ENCODE measurements at places on chromosomes 7 and 10.

DNA sequence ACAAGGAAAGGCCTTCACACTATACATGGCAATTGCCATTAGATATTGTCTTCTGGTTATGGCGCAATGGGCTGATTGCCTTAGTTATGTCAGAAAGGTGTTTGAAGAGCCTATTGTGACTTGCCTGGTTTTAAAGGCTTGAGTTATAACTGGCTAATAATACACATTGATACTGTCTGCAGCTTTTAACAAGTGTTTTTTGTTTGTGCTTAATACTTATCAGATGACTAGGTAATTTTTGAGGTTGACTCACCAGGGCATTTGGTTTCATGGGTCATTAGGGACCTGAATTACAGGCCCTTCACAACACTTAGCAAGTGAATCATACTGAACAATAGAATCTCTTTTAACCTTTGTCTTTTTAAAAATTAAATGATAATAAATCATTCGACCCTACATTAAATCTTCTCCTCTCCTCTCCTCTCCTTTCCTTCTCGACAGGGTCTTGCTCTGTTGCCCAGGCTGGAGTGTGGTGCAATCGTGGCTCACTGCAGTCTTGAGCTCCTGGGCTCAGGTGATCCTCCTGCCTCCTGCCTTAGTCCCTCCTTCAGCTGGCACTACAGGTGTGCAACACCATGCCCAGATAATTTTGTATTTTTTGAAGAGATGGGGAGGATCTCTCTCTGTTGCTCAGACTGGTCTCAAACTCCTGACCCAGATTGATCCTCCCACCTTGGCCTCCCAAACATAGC, 196.3 kb downstream of the JCAD start:
- no peak for DNase-seq

GRCh38 chr10:86855513-86855912, 99.1 kb downstream of the BMPR1A start:
- DNase-seq, result no peak

DNA sequence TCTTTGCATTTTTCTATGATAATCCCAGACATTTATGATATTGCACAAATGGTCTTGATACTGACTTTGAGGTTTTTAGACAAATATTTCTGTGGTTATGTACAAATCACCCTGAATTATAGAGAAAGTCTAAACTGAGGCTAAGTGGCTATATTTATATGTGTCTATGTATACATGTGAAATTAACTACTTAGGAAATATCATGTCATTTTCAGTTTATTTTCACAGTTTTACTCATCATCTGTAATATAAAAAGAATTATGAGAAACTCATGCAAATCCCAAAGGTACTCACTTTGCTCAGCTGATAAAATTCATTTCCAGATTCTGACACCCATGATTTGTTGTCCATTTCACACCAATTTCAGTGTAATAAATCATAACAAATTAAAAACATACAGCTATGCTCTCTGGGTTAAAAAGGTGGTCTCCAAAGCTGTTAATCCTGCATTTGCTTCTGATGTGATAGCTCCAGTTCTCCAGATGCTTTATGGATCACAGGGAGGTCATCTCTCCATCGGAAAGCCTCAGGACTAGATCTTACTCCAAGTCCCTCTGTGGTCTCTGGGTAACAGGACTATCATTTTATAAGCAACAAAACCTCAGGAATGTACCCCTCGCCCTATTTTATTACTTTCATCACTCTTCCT, 673.9 kb downstream of the PARD3 start:
- DNase-seq, result no peak

GRCh38 chr10:99711129-99711719, 20.7 kb downstream of the COX15 start:
- DNase-seq, result peak; percentile 67

- no peak for DNase-seq
Measured at GRCh38 chr7:34406848-34407530, 251.0 kb upstream of the NPSR1 start.

DNA sequence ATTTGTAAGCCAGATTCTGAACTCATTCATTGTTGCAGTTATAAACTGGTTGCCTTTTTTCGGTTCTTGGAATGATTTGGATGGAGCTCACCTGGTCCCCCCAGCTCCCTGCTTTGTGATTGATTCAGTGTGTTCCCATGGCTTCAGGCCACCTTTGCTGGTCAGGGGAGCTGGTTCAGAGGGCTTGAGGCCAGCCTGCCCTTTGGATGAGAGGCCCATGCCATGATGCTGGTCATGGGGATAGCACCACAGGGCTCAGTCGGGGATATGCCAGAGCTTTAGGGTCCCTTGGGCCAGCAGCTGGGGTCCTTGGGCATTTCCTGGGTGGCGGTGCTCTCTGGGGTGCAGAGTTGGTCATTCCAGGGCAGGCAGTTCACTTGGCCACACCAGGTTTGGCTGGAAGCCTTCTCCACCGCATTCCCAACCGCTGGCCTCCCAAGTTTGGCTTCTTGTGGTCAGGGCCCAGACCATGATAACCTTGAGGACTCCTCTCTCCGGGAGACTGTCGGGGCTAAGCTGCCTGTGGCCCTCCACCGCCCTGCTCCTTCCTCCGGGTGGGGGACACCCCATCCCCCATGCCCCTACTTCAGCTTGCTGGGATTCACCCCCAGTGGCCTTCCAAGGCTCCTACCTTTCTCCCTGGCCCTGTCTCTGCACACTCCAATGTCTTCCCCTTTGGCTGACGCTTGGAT, 65.1 kb downstream of the MGMT start:
- DNase-seq, result no peak

- no peak for DNase-seq
Measured at GRCh38 chr7:83038787-83039186, 123.9 kb downstream of the PCLO start.

DNA sequence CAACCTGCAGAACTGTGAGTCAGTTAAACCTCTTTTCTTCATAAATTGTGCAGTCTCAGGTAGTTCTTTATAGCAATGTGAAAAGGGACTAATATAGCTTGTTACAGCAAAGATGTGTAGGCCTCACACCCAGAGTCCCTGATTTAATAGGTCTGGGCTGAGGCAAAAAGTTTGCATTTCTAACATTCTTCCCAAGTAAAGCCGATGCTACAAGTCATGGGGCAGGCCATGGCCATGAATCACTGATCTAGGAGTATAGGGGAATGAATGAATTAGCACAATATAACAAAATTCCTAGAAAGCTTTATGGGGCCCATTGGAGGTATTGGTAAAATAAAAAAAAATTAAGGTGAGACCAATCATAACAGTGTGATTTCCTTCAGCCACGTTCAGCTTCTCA, 11.5 kb upstream of the AASS start:
- no peak for DNase-seq

- DNase-seq, result no peak
Measured at GRCh38 chr10:61417661-61418060, 35.5 kb downstream of the TMEM26 start.

- DNase-seq, result peak; percentile 79
Measured at GRCh38 chr7:25857376-25858067, 294.5 kb upstream of the NFE2L3 start.

- DNase-seq, result no peak
Measured at GRCh38 chr10:114389426-114389825, 14.9 kb downstream of the AFAP1L2 start.

DNA sequence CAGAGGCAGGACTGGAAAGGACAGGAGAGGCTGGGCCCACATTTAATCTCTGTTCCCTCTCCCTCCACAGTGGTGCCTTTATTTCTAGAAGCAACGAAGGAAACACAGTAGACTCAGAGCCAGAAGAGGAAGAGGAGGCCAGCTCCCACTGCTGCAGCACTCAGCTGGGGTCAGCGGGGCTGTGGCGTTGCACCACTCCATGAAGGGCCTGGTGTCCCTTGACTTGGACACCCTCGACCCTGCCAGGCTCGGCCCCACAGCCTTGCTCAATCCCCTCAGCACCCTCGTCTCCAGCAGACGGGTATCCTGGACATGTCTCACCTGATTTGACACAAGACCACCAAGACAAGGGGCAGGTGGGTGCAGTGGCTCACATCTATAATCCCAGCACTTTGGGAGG, 38.8 kb downstream of the PRKAG2 start:
- DNase-seq, result no peak

DNA sequence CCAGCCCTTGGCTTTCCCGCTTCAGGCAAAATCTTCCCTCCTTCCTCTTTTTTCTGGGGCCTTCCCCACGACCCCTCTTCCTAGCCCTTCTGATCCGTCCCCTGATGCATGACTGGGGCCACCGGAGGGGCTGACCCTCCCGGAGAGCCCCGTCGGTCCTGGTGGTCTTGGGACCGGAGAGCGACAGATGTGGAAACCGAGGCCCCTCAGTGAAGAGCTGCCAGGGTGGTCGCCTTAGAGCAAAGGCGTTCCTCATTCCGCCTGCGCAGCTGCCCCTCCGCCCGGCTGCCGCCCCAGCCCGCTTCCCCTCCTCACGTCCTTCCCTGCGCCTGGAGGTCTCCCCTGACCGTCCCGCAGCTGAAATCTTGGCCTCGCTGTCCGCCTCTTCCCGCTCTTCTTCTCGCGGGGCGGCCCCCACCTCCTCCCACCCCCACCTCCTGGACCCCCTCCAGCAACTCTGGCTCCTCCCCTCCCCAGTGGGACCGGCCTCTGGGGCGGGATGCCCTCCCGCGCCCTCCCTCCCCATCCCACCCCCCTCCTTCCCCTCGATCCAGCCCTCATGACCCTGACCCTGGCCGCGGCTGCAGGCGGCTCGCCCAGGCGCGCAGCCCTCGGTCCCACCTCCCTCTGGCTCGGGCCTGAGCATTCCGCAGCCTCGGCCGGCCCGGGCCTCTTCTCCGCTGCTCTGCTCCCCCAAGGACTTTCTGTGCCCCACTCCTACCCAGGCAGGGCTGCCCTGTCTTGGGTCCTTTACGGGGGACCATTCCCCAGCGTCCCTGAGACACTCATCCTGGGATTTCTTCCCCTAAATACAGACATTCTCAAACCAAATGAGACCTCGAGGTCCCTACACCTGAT, at the start of gene RARRES2:
TSS of gene RARRES2 (minus strand) at position 367 of the 858 bp plus-strand sequence. CDS start 1,020 bp downstream, outside the sequence.
- no peak for DNase-seq

DNA sequence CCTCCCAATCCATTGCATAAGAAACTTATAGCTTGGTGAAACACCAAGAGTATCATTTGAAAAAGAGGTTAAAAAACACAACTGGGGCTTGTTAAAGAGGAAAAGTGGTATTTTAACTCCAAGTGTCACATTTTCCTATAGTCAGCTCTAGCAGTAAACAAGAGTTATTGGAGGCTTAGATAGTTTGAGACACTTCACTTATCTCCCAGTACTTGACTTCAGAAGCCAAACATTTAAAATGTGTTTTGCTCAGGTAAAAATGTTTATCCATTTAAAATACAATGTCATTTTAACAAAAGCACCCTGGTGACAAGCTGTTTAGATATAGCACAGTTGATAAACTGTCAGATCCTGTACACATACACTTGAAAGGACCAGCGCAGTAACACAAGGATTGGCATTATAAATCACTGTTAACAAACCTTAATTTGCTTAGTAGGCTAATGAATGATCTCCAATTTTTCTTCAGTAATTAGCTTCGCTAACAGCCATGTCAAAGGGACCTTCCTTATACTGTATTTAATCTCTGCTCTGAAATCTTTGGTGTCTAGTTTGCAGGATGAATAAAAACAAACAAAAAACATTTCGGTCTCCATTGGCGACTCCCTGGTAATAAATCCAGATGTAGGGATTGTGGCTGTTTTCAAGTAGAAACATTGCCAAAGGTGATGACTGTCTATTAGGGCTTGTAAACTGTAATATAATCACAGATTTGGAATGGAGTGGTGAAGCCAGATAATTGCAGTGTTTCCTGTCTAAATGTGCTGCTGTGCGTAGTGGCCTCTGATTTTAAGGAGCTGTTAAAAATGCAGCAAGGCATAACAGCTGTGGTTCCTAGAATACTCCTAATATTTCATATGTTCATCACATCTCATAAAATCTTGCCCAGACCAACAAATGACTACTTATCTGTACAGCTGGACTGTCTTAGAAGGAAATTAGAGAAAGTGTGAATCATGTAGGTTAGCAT, 545.1 kb downstream of the AUTS2 start:
- DNase-seq, result no peak

DNA sequence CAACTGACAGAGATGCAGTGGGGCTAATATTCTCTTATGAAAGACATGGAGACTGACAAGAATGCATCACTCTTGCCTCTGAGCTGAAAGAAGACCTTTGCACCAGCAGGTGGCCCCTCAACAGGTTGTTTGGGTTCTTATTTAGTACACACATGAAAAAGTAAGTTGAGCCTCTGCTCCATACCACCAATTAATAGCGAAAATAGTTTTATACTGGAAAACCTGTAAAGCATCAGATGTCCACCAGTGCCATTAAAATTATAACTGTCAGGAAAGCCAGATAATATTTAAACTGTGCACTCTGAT, 26.3 kb upstream of the FAM13C start:
- DNase-seq, result no peak

DNA sequence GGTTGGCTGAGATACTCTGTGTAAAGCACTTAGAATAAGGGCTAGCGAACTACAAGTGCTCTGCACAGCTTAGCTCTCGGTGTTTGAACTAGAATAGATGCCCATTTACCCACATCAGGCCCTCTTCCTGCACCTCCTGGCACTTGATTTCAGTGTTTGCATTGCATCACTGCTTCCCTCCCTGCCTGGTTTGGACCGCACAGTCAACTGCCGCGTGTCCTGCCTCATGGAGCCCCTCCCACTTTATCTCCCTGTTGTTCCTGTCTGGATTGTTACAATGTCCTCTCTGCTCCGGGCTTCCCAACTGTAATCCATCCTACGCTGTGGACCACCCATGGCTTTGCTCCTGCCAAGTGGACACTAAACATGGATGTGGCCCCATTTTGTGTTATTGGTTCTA, 2.3 kb downstream of the FAM107B start:
- DNase-seq, result no peak

GRCh38 chr10:119413471-119414080, 128.9 kb downstream of the RGS10 start:
- DNase-seq, result no peak

GRCh38 chr10:101827919-101828600, 9.8 kb upstream of the OGA start:
- DNase-seq, result no peak

GRCh38 chr7:12570168-12570533, 369 bp upstream of the SCIN start:
- peak; percentile 49 for DNase-seq

GRCh38 chr7:47625861-47626715, 44.2 kb upstream of the TNS3 start:
- no peak for DNase-seq

- no peak for DNase-seq
Measured at GRCh38 chr7:105880571-105881330, 4.4 kb upstream of the ATXN7L1 start.

DNA sequence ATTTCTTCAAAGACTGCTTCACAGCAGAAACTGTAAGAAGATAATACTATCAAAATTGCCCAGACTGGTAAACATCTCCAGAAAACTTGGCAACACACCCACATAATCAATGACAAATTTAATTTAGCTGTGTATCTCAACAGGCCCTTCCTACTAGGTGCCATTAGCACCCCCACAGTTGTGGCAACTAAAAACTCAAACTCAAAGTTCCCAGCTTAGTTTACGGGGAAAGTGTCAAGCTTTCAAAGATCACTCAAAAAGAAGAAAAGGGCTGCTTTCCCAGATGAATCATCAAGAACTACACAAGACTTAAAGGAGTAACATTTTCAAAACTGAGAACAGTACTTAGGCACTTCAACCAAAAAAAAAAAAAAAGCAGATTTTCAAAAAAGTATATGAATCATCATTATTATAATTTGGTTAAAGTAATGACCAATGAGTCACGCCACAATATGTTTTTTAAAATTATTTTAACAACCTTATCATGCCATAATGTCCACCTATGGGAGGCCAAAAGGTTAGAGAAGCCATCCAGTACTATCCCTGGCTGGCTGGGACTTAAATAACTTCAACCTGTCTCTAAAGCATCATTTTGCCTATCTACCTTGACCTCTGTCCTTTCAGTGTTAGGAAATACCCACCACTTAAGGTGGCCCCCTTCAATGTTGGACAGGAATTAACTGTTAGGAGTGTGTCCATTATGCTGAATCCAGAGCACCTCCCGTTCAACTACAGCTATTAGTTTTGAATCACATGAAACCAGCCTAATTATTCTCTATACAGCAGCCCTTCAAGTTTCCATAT, 90.8 kb downstream of the ZFAND4 start:
- DNase-seq, result no peak

All from HL-60 (cell line).